ENCODE measurements at places on chromosomes 12 and 14. TPM values are rescaled to one million over a fixed set of nuclear protein-coding genes. Genes with fewer than 3 reads are reported as not detected.

GPR68 gene
- polyA plus RNA-seq, result 0.87 TPM

NTS gene
- not detected for polyA plus RNA-seq

GLIPR1L2 gene
- 10.5 TPM for polyA plus RNA-seq

HOXC4 gene
- polyA plus RNA-seq, result not detected

GALNT9 gene
- 7.9 TPM for polyA plus RNA-seq

VPS33A gene
- polyA plus RNA-seq, result 8.6 TPM

SYCP3 gene
- 6.0 TPM for polyA plus RNA-seq

FGF23 gene
- not detected for polyA plus RNA-seq

LRIG3 gene
- polyA plus RNA-seq, result 0.34 TPM

ANKLE2 gene
- 8.9 TPM for polyA plus RNA-seq

TRIM9 gene
- 219 TPM for polyA plus RNA-seq

MED6 gene
- polyA plus RNA-seq, result 42.1 TPM

PPP2R5E gene
- polyA plus RNA-seq, result 25.0 TPM

RAPGEF3 gene
- 0.04 TPM for polyA plus RNA-seq

GPR65 gene
- polyA plus RNA-seq, result not detected

CLEC4D gene
- polyA plus RNA-seq, result not detected

SLC17A8 gene
- polyA plus RNA-seq, result 0.48 TPM

C12orf54 gene
- not detected for polyA plus RNA-seq

FSCB gene
- polyA plus RNA-seq, result not detected

AMN gene
- not detected for polyA plus RNA-seq

LTB4R2 gene
- polyA plus RNA-seq, result 0.86 TPM

XRCC3 gene
- not detected for polyA plus RNA-seq

AGAP2 gene
- 0.48 TPM for polyA plus RNA-seq

TMEM121 gene
- polyA plus RNA-seq, result 0.27 TPM

GXYLT1 gene
- polyA plus RNA-seq, result 2.8 TPM

E2F7 gene
- not detected for polyA plus RNA-seq

FGF6 gene
- not detected for polyA plus RNA-seq

PTPRQ gene
- not detected for polyA plus RNA-seq

PPP4R4 gene
- polyA plus RNA-seq, result 101 TPM

IKZF4 gene
- 1.0 TPM for polyA plus RNA-seq

ALKBH2 gene
- polyA plus RNA-seq, result 4.3 TPM

GDF11 gene
- polyA plus RNA-seq, result 15.2 TPM

NANOG gene
- 0.09 TPM for polyA plus RNA-seq

PPP1R1A gene
- 22.1 TPM for polyA plus RNA-seq

BDKRB1 gene
- polyA plus RNA-seq, result not detected

LRRIQ1 gene
- polyA plus RNA-seq, result 6.0 TPM

VCPKMT gene
- 10.8 TPM for polyA plus RNA-seq

TAS2R19 gene
- polyA plus RNA-seq, result 2.3 TPM

TOMM20L gene
- polyA plus RNA-seq, result not detected

KITLG gene
- 181 TPM for polyA plus RNA-seq

ATL1 gene
- 204 TPM for polyA plus RNA-seq

RTL1 gene
- not detected for polyA plus RNA-seq

CPNE6 gene
- polyA plus RNA-seq, result 30.4 TPM

POMT2 gene
- polyA plus RNA-seq, result 1.1 TPM

KRR1 gene
- polyA plus RNA-seq, result 52.3 TPM
